ENCODE measurements at places on chromosomes 5 and 9.
A peak's percentile ranks its signal among the peaks of the same experiment; 100 is the strongest.

DNA sequence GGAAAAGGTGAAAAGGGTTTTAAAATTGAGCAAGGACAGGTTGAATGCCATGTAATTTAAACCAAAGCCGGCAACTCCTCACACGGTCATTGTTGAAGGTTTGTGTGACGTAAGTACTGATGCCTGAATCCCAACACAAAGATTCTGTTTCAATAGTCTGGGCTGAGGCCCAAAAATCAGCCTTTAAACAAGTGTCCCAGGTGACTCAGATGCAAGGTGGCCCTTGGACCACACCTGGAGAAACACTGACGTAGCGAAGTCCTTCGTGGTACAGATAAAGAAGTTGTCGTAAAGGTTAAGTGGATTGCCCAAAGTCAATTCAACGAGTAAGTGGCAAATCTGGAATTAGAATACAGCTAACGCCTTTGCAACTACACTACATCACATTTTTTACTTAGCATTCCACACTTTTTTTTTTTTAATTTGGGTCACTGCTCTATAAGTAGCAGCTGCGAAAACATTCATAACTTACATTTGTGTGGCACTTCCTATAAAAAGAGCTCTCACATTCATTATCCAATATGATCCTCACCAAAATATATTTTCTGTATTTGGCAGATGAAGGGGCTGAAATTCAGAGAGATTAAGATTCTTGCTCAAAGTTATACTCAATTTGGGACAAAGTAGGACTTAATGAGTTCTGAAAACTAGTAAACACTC, 111.3 kb downstream of the LPAR1 start:
- DNase-seq, result no peak

DNA sequence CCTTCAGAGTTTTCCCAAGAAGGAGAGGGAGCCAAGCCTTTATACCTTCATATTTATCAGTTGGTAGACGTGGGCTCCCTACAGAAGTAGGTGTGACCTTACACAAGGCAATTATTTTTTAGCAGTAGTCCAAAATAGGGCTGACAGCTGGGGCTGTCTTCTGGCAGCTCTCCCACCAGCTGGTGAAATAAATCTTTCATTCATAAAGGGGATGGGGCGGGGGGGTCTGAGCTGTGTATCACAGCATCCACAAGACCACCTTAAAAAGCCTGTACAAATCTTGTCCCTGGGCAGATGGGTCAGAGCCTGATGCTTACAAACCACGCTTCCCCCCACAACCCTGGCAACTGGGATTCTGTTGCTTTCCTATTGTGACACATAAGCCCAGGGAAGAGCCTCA, 19.7 kb downstream of the CSF2 start:
- no peak for DNase-seq

DNA sequence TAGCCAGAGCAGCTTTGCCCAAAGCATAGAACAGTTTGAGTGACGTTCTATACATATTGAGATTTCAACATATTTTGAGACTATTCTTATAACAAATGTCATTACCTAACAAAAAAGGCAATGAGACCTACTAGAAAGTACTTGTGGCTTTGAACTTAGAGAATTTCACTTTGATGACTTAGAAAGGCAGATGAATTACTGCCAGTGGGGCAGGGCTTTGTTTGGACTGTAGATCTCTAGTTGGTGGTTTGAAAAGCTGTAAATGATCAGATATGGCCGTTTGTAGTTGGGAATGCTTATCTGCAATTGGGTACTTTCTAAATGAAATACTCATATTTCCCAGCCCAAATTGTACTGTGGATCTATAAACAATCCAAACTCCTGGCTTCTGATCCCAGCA, 28.1 kb downstream of the SOX30 start:
- DNase-seq, result no peak

DNA sequence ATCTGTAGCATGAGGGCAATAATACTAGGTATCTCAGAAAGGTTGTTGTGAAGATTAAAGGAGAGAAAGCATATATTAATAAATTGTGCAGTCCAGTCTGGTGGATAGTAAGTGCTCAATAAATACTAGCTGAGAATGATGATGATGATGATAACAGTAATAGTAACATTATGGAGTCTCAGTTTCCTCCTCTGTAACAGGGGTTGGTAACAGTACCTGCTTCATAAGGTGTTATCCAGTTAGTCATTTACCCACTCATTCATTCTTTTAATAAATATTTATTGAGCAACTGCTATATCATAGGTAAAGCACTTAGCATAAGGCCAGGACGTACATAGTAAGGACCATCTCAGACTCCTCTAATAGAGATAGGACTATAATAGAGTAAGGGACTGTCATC, 7.6 kb downstream of the SLC6A7 start:
- DNase-seq, result no peak

DNA sequence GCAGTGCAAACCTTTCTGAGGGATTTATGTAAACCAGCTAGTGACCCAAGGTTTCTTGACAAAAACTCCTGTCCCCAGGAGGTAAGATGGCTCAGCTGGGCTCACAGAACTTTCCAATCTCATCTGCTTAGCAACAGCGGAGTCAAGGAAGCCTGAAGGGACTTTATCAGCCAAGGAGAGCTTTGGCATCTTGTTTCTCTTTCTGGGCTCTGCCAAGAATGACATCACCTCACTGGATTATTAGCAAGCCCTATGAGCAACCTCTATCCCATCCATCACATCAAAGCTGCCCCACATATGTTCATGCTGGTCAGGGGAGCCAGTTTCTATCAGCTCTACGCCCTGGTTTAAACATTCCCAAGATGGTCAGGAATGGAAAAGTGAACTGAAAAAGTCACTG, 461.3 kb downstream of the ENC1 start:
- DNase-seq, result no peak

GRCh38 chr9:124617477-124618141, 110.4 kb upstream of the NR5A1 start:
- DNase-seq, result peak; percentile 47

GRCh38 chr5:16995372-16995771, 59.3 kb upstream of the MYO10 start:
- no peak for DNase-seq

Measured in activated B cell treated with CpG ODN at 0.5 μM for 24 hours (primary cell).